ENCODE measurements at places on chromosomes 2 and 18.

DNA sequence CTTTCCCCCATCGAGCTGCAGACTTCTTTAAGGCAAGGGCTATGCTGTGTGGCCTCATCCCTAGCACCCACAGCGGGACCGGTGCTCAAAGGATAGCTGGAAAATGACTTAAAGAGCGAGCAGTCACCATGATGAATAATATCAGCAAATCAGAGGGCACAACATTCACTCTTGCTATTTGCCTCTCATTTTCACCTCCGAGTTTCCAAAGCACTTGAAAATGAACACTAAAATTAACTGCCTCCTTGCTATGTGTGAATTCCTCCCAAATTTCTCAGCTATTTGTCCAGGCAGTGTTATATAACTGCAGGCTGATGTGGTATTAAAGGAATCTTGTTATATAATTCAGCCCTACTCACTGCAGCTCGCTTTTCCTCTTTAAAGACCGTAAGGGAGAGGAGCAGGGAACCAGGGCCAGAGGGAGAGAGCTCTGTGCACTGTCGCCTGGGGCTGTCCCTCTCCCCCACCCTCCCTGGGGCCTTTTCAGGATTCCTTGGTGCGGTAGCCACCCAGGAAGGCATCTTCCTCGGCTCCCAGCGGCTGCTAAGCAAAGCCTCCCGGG lies 1.4 kb downstream of the CYS1 start:
- DNase-seq, result no peak

GRCh38 chr18:75654386-75654785 lies 226.9 kb upstream of the SMIM21 start:
- DNase-seq, result no peak

GRCh38 chr2:38613849-38614213 lies 11.1 kb upstream of the HNRNPLL start:
- DNase-seq, result no peak

DNA sequence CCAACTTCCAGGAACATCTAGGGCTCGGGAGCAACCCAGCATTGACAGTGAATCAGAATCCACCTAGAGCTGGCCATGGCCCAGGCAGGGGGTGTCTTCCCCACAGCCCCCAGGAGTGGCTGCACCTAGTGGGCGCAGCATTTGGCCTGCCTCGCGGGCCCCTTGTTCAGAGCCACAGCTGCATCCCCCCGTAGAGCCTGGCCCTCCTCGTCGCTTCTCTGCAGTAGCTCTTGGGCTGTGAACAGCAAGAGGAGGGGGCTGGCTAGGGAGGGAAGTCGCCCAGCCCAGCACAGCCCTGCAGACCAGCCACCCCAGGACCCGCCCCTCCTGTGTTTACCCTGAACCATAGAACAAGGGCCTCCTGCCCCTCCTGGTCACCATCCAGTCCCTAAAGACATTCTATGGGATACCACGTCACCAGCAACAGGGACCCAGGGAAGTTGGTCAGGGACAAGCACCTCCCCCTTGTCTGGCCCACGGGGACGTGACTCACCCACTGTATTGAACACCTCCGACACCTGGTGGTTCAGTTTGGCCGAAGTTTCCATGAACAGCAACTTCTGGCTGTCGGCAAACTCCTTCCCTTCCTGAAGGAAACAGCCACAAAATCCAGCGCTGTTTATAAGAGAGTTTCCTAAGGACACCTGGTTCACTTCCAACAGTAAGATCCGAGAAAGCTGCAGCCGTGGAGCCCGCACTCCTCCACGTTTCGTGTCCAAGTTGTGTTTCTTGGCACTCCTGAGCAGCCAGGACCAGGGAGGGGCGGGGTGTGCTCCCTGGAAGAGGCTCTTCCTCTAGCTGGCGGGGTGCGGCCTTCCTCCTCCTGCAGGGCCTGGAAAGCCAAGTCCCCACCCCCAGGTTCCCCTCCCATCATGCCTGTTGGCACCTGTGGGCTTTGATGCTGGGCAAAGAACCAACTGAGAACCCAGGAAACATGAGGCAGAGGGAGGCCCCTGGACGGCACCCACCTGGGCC lies 8.8 kb downstream of the PRLH start:
- DNase-seq, result no peak

DNA sequence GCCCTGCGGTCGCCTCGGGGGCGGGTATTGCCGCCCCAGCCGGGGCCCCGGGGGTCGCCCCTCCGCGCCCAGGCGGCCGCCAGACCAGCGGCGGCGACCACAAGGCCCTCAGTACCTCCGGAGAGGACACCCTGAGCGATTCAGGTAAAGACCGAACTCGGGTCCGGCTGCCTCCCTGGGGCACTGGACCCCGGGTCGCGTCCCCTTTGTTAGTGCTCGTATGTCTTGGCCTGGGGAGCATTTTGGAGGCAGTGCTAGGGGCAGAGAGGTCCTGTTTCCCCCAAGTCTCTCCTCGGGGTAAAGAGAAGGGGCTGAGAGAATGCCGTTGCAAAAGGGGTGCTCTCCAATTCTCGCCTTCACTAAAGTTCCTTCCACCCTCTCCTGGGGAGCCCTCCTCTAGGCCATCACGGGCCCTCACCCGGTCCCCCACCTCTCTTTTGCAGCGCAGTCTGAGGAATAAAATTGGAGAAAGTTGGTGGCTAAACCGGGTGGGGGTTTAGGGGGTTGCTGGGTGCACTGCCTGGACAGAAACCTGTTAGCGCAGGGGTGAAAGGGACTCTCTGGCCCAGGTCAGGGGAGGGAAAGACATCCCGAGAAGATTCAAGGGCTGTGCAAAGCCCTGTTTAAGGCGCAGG lies 2.5 kb downstream of the MYCN start:
- peak; percentile 19 for DNase-seq

GRCh38 chr2:11375689-11376027 lies 31.2 kb upstream of the ROCK2 start:
- DNase-seq, result no peak

DNA sequence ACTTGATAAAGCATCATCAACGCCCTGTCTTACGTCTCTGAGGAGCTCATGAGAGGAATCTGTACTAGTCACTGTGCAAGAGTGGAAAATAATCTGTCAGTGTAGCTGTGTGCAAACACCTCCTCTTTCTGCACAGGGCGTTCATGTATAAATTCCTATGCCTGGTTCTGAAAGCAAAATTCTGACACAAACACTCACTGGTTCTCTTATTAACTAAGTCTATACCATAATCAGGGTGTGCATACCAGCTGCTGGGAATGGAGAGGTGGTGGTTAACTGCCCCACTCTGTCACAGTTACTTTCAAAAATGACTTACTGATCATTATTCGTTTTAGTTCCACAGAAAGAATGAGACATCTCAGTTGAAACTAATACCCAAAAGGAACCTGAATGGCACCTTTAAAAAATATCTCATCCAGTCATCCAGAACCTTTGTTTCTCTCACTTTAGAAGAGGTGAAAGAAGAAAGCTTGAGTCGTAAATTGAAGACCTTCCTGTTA lies 35.7 kb downstream of the STK39 start:
- DNase-seq, result no peak

- no peak for DNase-seq
Observed at GRCh38 chr18:62978251-62979049, 263.1 kb downstream of the PHLPP1 start.

DNA sequence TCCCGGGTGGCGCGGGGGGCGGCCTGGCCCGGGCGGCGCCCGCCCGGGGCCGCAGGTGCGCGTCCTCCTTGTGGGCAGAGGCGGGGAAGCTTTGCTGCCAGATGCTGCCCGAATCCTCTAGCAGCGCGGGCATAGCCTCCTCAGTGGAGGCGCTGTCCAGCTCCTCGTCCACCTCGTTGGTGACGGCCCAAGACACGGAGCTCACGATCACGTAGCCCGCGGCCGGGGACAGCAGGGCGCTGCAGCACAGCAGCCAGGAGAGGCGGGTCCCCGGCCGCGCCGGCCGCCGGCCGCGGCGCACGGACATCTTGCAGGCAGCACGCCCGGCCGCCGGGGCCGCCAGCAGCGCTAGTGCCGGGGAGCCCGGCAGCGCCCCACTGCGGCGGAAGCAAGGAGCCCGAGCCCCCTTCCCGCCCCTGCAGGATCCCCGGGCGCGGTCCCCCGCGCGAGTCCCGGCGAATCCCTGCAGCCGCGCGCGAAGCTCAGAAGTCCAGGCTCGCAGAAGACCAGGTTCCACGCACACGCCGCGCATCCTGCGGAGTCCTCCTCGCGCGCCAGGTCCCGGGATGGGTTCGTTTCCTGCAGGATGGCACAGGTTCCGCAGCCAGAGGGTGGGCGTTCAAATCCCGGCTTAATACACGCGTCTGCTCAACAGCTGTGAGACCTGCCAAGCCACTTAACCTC lies at the start of gene CREG2:
Gene CREG2, minus strand, starts transcription at position 353 of the 684 bp plus-strand sequence. Its CDS starts 46 bp downstream, at position 307.
- peak; percentile 81 for DNase-seq

DNA sequence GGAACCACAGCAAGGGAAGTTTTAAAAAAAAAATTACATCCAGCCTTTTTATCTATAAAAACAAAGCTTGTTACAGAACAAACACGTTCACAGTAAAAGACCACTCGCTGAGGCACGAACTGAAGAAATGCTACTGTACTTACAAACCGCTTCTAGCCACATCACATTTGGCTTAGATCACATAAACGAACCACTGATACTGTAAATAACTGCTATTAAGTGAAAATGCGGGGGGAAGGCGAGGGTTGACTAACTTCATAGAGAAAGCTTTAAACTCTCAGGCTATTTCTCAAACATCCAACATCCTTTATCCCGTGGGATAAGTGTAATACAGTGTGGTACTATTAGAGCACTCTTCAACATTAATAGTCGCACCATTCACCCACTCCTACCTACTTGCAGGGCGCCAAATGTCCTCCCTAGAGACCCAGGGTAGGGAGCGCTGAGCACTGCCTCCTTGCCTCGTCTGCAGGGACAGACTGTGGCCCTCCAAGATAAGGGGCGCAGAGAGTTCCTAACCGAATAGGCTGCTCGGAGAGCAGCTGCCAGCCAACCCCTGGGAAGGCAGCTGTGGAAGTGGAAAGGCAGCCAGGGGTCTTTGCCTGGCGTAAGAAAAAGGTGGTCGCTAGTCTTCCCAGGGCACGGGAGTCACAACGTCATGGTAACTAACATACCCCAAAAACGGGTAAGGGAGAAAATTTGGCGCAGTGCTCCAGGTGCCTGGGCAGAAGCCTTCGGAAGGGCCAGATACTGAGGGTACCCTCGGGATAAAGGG lies 854 bp downstream of the GPR155 start:
- DNase-seq, result peak; percentile 19

- DNase-seq, result no peak
Observed at GRCh38 chr18:35692866-35693265, 111.3 kb downstream of the GALNT1 start.

- no peak for DNase-seq
Observed at GRCh38 chr2:154912215-154912614, 213.7 kb downstream of the KCNJ3 start.

Data from endothelial cell (in vitro differentiated cells).